Fibroblast of skin of back (primary cell): ENCODE measurements at places on chromosomes 1 and 21.

DNA sequence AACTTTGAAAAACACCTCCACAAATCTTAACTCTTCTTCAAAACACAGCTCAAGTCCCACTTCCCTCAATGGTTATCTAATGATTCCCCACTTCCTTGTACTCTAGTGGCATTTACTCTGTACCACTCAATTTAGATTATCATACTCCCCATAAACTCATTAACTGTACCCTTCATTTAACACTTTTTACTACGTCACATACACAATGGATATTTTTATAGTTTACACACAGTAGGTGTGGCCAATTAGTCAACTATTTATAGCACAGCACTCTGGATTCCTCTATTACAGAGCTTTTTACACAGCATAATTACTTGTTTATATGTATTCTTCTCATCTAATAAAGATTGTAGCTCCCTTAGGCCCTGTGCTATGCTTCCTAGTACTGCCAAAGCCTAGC is 62.1 kb downstream of the FOXJ3 start:
- DNase-seq: no peak

GRCh38 chr1:89670711-89671110 is 37.8 kb downstream of the LRRC8C start:
- DNase-seq: no peak

DNA sequence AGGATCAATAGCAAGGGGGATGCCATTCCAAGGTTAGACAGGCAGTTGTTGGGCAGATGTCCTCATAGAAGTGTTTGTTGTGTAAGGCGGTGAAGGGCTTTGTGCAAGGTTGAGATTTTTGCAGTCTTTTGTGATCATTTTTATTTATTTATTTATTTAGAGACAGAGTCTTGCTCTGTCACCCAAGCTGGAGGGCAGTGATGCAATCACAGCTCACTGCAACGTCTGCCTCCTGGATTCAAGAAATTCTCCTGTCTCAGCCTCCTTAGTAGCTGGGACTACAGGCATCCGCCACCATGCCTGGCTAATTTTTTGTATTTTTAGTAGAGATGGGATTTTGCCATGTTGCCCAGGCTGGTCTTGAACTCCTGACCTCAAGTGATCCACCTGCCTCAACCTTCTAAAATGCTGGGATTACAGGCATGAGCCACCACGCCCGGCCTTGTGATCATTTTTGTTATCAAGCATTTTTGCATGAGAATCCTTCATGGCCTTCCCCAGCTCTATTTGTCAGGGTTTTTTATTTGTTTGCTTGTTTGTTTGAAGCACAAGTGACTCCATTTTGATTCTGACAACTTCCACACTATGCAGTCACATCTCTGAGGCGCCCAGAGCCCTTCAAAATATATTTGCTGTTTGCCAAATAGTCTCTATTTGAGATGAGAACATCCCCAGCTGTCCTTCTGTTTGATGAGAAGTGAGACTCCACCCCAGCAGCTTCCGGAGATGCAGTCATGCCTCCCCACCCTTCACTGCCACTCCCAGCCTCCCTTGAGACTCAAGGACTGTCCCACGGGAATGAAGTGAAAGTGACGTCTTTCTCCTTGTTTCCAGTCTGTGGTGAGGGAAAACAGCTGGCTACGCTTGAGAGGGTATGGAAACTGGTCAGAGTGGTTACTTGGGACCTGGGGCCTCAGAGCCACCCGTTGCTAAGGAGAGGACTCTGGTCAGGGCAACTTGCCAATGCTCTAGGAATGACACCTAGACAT is 38.0 kb downstream of the TMEM50B start:
- peak; percentile 80 for DNase-seq

DNA sequence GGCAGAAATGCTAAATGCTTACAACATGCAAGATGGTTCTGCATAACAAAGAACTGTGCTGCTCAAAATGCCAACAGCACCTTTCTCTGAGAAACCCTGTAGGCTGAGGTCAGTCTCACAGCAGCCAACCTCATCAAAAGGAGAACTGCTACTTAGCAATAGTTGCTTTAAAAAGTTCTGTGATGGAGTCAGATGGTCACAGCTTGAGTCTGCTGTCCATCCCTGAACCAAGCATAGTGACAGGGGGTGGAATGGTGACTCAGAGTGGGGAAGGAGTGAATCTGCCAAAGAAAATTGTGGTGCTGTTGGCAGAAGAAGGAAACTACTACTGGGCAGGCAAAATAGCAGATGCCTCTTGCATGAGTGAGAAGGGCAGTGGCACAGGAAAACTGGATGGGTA is 106.0 kb upstream of the FAM78B start:
- no peak for DNase-seq

DNA sequence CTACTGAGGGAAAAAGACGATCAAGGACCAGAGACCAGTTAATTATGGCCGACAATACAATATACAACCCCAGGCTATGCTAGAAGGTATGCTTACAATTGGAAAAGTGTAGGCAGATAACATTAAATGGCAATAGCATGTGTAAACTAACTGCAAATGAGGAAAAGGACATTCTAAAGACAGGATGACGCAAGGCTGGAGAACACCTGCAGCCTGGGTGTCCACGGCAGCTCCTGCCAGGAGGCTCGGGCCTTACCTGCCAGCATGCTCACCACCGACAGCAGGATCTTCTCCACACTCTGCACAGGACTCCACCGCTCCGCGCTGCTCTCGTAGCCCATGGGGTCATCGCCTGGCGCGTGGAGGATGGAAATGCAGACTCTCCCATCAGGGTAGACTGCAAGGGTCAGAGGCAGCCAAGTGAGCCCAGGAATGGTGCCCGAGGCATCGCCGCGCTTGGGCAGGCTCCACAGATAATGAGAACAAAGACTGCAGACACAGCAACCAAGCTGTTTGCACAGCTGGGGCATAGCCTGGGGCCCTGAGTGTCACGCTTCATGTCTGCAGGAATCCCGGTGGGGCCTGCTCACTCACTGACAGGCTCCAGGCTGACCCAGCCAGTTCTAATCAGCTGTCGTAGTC is 28.2 kb downstream of the UBE2G2 start:
- DNase-seq: no peak

- DNase-seq: no peak
Observed at GRCh38 chr1:240813720-240814119, 201.8 kb upstream of the GREM2 start.

DNA sequence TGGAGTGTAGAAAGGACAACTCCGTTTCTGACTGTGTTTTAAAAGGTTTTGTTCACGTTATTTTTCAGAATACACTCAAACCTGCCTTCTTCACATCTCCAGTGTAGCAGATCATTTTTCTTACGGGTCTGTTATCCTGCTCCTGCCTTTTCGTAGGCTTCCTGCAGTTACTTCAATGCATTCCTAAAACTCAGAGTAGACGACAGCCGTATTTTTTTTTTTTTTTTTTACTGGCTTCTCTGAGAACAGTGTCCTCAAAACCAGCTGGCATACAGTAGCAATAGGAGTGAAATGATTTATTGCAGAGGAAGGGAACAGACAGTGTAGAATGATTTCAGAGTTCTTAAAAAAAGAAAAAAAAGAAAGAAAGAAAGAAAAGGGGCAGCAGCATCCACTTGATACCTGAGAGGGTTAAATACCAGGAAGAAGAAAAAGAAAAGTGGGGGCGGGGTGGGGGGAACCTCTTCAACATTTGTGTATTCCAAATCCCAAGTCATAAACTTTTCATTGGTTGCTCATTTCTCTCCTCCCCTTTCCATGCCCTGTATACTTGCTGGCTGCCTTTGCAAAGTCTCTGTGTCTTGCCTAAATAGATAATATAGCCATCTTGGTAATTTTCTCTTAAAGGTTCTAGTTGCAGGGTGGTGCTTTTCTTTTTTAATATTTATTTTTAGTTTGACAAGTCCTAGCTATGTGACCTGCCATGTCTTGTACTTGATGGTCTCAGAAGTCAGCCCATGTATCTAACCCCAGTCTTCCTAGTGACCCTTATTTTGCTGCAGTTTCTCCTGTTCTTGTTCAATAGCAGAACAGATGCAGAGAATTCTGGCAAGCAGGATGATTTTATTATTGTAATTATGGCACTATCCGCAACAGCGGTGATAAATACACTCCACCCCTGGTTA is 2.8 kb downstream of the TGFB2 start:
- peak; percentile 85 for DNase-seq

DNA sequence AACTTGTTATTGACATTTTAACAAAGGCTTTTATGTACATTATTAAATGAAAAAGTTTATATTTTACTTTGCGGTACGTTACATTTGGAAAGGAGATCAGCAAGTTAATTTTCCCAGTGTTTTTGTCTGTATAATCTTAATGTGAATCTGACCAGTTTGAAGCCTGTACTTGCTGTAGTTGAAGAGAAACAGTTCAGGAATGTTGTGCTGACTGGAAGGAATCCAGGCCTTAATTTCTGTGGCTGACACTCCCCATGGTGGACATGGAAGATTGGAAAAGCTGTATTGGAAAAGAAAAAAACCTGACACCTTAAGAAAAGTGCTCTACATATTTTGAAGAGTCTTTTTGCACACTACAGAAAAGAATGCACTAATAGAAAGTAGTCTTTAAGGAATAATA is 15.5 kb downstream of the LEPR start:
- peak; percentile 70 for DNase-seq

DNA sequence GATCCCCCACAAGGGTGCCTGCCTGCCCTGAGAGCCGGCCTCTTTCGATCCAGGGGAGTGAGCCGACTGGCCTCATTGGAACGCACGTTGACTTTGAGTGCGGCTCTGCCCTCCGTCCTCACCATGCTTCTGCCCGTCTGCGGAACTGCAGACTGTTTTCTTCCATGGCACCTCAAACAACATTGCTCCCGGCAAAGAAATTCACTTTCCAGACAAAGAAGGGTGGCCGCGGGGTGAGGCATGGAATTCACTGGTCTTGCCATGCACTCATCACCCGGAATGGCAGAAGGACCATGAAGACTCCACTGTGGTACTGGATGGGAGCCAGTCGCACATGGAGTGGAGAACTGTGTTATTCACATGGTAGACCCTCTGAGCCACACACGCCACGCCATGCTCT is 169.5 kb downstream of the NPHP4 start:
- no peak for DNase-seq

GRCh38 chr21:42063191-42063570 is 7.9 kb upstream of the UMODL1 start:
- DNase-seq: no peak
